ENCODE measurements at places on chromosomes 5 and 9.

DNA sequence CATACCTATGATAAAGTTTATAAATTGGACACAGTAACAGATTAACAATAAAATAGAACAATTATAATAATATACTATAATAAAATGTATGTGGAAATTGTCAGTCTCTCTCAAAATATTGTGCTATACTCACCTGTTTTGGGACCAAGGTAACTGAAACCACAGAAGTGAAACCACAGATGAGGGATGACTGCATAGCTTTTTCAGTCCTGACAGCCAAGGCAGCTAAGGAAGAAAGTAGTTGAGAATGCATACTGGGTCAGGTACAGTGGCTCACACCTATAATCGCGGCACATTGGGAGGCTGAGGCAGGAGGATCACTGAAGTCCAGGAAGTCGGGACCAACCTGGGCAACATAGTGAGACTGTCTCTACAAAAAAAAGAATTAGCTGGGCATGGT, 8.9 kb downstream of the SRP19 start:
- DNase-seq = no peak

GRCh38 chr5:124040799-124041198, 528.8 kb downstream of the CSNK1G3 start:
- no peak for DNase-seq

DNA sequence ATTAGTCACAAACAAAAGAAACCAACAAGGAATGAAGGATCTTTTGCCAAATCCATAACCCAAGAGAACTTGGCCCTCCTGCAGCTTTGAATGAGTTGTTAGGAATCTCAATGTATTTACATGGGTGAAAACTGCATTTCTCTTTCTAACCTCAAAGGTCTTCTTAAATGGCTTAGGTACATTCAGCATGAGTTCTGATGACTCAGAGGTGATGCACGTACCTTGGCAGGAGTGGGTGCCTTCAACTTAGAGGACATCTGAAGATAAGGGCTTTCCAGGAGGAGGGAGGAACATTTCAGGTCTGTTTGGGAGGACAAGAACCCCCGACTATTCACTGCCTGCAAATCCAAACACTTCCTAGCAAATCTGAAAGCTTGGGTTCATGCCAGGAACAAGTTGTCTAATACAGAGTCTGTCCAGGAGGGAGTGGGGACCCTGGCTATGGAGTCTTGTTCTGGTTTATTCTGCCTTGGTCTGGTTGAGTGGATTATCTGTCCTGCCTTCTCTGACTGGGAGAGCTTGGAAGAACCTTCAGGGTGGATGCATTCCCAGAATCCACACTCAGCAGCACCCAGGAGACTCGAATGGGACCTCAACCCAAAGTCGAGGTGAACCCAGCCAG, 65.7 kb downstream of the IRX2 start:
- no peak for DNase-seq

- DNase-seq = no peak
Observed at GRCh38 chr9:113602126-113603047, 138.9 kb downstream of the RGS3 start.

GRCh38 chr5:161258438-161258837, 288.1 kb downstream of the GABRB2 start:
- no peak for DNase-seq

- no peak for DNase-seq
Observed at GRCh38 chr5:33210978-33211377, 229.8 kb upstream of the TARS1 start.

DNA sequence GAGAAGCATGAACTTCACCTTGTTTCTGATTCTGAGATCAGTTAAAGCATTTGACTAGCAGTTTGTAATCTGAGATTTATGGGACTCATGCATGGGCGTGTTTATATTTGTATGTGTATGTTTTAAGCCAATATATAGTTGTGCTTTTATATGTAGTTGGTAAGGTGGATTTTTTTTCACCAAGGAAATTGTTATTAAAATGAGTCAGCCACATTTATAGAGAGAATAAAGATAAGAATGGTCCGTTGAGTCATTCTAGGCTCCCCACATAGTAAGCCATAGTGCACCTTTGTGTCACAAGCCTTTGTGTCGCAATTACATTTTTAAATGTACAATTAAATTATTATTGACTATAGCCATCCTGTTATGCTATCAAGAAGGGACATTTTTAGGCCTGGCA, 89.0 kb downstream of the NLN start:
- no peak for DNase-seq
